SIG-M5 (cell line): ENCODE measurements at places on chromosomes 11 and 22.

- no peak for DNase-seq
Measured at GRCh38 chr11:115918576-115918975, 414.4 kb upstream of the CADM1 start.

DNA sequence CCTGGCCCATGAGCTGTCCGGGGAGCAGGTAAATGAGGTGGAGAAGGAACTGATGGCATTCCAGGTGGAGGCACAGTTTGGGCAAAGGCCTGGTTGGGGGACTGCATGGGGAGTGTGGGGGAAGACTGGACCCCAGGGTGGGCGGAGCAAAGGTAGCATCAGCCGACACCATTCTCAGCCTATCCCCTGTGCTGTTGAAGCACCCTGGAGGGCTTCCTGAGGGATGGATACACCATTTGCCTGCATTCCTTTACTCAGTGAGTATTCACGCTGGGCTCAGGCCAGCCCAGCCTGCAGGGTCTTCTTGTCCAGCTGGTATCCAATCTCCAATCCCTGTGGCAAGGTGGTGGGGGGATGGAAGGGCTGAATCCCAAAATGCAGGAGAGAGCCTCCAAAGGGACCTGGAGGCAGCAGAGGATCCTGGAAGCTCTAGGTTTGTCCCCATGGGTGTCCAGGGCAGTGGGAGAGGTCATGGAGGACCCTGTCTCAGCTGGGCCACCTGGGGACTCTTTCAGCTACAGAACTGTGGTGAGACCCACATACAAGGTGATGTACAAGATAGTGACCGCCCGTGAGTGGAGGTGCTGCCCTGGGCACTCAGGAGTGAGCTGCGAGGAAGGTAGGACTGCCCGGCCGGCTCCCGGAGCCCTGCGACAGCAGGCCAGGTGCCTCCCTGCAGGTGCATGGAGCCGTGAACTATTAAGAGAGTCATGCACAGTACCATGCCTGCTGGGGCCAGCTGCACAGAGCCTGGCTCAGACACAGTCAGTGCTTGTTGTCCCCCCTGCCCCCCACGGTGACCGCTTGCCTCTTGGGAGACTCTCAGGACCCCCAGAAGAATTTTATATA is 9.5 kb downstream of the EMID1 start:
- no peak for DNase-seq

DNA sequence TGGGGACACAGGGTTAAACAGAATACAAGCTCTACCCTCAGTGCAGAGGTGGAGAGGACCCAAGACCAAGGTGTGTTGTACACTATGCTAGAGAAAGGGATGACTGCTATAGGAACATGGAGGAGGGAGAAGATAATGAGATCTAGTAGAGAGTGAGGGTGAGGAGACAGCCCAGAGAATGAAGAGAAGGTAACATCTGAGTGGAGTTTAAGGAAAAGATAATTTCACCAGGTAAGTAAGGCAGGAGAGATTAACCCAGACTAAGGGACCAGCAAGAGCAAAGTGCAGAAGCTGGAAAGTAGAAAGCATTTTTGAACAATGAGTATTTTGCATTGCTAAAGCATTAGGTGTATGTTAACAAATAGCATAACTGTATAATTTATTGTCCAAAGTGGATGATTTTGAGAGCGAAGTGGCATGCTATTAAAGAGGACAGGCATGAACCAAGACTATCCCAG is 128.8 kb downstream of the RASSF10 start:
- no peak for DNase-seq

DNA sequence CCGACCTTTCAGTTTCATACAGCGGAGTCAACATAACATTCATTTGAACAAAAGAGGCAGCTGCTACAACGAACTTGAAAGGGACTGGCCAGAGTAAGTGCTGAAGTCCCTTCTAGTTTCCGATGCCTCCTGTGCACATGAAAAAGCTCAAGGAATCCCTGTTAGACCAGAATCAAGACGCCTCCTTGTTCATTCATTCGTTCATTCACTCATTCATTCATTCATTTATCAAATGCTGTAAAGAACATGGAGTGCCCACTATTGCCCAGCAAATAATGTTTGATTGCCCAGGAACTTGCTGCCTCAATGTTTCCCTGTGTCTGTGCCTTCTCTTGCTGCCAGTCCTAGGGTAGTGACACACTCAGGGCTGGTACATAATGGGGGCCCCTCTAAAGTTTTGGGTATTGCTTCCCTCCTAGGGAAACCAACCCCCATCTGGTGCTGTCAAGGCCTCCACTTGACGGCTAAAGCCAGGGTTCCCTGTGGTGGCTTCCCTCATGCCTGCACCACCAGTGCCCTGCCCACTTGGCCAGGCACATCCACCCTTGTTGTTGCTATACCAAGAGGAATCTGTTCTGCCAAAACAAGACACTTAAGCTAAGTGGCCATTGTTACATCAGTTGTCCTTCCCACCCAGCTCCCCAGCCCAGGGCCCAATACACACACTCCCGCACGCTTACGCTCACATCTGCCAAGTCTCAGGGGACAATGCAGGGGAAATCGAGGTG is 3.8 kb downstream of the TMPRSS13 start:
- no peak for DNase-seq

- DNase-seq: no peak
Measured at GRCh38 chr11:990101-990500, 46.4 kb downstream of the MUC6 start.

DNA sequence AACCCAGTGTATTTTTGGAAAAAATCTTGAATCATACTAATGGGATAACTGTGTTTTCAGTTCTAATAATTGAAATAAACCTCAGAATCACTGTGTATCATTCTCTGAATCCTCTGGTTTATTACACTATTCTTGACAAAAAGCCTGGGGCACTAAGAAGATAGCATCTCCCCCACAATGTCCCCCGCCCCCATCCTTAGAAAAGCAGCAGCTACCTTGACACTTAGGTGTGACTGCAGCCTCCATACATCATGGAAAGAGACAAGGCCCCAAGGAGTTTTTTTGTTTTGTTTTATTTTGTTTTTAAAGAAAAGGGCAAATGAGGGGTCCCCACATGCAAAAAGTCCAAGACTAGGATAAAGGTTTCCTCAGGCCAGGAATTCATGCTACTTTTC is 124.8 kb downstream of the APOL5 start:
- DNase-seq: no peak

DNA sequence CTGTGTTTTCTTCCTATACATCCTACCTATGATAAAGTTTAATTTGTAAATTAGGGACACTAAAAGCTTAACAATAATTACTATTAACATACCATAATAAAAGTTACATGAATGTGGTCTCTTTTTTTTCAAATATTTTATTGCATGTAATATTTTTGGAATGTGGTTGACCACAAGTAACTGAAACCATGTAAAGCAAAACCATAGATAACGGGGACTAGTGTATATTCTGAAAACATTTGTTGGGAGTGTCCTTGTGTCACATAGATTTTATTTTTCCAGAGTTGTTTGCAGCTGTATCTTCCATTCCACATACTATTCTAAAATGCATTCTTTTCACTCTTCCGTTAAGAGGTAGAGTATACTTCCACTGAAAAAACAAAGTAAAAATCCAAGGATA is 200.4 kb downstream of the KIF18A start:
- DNase-seq: no peak

DNA sequence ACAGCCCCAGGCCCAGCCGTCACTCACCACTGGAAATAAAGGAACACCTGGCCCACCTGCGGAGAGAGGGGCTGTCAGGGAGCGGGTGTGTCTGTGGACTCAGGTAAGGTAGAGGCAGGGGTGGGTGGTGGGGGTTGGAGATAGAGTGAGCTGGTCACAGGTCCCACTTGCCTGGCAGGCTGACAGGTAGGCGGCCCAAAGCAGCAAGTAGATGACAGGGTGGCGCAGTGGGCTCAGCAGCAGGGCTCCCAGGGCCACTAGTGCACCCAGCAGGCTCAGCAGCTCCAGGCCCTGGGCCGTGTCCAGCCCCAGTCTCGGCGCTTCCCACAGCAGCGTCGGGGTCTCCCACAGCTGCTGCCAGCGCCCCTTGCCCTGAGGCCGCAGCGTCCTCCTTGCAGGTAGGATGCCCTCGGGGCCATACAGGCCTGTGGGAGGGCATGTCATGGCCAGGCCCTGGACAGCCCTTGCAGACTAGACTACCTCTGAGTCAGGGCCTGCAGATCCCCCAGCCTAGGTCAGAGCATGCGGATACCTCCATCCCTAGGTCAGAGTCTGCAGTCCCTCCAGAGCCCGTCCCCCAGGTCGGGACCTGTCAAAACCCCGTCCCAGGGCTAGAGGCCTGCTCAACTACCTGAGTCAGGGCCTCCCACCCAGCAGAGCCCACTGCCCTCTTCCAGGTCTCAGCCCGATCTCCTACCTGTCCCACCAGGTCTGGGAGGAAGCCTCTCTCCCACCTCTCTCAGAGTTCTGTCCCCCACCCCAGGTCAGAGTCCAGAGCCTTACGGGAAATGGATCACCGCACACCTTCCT is 686 bp downstream of the LMF2 start:
- DNase-seq: no peak

- no peak for DNase-seq
Measured at GRCh38 chr22:44116755-44117684, 63.7 kb upstream of the PARVG start.

DNA sequence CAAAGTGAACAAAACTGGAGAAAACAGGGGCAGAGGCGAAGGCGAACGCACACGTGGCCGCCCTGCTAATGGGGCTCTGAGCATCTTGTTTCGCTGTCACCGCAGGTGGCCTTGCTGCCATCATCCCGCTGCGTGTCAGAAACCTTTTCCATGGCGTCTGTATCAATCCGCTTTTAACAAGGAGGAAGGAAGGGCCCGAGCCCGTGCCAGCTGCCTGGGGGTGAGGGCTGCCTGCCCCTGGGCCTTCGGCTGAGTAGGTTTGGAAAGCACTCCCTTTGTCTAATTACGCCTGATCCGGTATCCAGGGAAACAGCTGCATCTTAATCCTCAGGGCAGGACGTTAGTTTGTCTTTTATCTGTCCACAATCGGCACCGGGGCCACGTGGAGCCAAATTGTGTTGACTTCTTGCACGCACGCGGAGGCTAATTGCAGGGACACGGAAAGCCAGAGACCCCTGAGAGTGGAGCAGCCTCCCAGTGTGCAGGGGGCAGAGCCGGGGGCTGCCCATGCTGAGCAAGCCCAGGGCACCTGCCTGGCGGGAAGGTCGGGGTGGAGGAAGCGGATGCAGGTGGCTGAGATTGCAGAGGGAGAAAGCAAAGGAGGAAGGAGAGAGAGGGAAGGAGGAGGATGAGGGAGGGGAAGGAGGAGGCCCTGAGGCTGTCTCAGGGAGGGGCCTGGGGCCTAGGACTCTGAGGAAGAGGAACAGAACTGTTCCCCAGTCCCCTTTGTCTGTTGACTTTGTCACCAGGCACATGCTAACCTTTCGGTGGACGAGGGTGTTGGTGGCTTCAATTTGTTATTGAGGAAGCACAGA is 19.2 kb upstream of the TH start:
- no peak for DNase-seq

DNA sequence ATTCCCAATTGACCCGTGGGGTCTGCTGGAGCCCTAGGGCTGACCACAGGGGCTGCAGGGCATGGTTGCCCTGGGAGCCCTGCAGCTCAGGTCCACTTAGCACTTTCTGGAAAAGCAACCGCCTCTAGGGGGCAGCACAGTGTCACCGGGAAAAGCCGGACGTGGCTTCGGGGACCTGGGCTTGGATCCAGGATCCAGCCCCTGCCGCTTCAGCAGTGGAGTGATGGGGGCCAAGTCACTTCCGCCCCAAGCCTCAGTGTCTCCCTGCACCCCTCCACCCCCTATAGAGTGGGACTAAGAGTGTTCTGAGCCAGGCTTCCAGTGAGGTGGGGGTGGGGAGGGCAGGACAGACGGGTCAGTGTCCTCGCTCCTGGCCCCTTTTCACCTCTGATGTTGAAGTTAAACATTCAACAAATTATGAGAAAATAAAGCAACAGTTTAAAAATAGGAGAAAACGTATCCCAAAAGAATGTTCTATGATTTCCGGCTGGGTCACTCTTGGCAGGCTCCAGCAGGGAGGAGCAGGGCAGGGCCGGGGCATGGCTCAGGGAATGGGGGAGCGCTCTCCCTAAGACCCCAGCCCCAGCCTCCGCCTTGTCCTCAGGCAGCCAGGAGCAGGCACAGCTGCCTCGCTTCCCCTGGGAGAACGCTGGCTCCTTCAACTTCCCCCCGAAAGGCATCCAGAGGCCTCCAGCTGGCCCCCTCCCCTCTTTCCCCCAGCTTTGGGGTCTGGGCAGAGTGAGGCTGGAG is 96.5 kb upstream of the FGF3 start:
- no peak for DNase-seq

DNA sequence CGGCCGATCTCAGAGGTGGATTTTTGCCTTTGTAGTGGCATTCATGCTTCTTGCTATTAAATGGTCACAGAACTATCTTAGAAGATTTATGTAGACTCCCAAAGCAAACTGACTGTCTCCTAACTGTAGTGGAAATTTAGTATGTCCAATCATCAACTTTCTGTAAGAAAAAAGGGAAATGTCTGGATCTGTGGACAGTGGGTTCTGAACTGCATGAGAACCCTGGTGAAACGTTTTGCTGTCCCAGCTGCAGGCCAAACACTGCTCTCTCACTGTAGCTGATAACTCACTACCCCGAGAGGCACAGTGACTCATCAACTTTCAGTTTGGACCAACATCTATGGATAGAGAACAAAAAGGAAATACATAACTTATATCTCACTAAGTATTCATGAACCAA is 387.1 kb downstream of the SOX6 start:
- DNase-seq: no peak

- no peak for DNase-seq
Measured at GRCh38 chr22:30275625-30276024, 9.0 kb upstream of the OSM start.

DNA sequence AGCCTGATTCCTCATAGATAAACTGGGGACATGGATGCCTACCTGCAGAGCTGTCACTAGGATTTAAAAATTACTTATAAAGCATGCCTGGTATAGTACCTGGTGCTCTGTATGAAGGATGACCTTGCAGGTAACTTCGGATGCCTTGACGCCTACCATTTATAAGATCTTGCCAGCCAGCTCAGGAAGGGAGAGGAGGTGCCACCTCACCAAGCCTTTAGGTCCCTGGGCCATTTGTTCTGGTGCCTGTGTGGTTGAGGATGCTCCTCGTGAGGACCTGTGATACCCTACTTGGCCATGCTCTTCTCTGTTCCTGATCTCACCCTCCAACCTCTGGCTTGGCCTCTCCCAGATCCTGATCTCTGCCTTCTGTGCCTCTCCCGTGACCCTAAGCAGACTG is 85.2 kb downstream of the FDX1 start:
- no peak for DNase-seq

- no peak for DNase-seq
Measured at GRCh38 chr11:20026629-20027555, 133.4 kb downstream of the DBX1 start.

GRCh38 chr11:86617502-86617901 is 54.9 kb downstream of the ME3 start:
- no peak for DNase-seq

- DNase-seq: peak; percentile 57
Measured at GRCh38 chr11:66694732-66695207, 17.1 kb upstream of the RBM4B start.
